ENCODE measurements at places on chromosomes 3 and 15. TPM values are rescaled to one million over a fixed set of nuclear protein-coding genes. Genes with fewer than 3 reads are reported as not detected.

Gene SLC28A2
- 0.10 TPM for polyA plus RNA-seq

Gene ZPLD1
- polyA plus RNA-seq = not detected

Gene IQCF5
- not detected for polyA plus RNA-seq

Gene ZNF106
- polyA plus RNA-seq = 39.2 TPM
